ENCODE measurements at places on chromosomes 11 and 22.

- DNase-seq = no peak
Measured at GRCh38 chr11:7439746-7440320, 45.5 kb upstream of the OLFML1 start.

GRCh38 chr22:41969110-41969646 is at the start of gene SEPTIN3:
SEPTIN3 (plus strand) TSS chr22:41969443; CDS start chr22:41971493, 2,050 bp downstream.
- no peak for DNase-seq

GRCh38 chr11:47914743-47915142 is 65.6 kb upstream of the PTPRJ start:
- DNase-seq = no peak

- no peak for DNase-seq
Measured at GRCh38 chr22:26559961-26560575, 29.9 kb downstream of the TPST2 start.

- peak; percentile 87 for DNase-seq
Measured at GRCh38 chr11:48013269-48013901, 33.0 kb downstream of the PTPRJ start.

- DNase-seq = no peak
Measured at GRCh38 chr11:75107187-75107586, 10.5 kb upstream of the OR2AT4 start.

GRCh38 chr22:26139310-26139709 is 30.0 kb upstream of the SEZ6L start:
- DNase-seq = no peak

- DNase-seq = no peak
Measured at GRCh38 chr11:134639586-134640330, 227.7 kb upstream of the B3GAT1 start.
